NCI-H1092 (cell line): ENCODE measurements at places on chromosomes 2 and 18.

DNA sequence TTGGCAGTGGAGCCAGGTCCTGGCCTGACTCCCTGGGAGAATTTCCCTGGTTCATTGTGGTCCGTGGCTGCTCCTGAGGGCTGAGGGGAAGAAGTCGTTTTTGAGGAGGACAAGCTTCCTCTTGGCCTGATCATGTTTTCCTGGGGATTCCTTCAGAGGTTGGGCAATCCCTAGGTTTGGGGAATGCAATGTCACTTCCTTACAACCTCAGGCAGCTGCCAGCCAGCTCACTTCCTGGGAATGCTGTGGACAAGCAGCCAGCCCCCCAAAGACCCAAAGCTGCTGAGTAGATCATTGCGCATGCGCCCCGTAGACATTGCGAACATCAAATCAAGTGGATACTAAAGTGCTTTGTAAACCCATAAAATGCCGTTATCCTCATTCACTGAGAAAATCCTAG, 7.7 kb upstream of the DNMT3A start:
- no peak for DNase-seq

- DNase-seq, result no peak
Measured at GRCh38 chr2:224884188-224884587, 158.1 kb downstream of the DOCK10 start.

- no peak for DNase-seq
Measured at GRCh38 chr2:220847589-220847988, 724.5 kb downstream of the EPHA4 start.

DNA sequence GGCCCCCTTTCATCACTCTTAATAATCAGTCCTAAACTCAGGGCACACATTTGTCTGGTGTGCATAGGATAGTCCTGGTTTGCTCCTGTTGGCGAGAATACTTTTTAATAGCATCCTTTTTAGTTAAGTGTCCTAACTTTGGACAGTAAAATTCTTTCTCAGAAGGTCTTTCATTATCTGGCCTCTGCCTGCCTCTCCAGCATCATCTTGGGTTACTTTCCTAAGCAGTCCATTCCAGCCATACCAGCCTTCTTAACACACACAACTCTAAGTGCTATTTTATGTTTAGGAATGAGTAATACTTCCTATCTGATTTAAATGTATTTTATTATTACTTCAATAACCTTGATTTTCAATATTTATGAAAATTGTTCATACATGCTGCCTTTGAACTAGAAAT, 151.0 kb downstream of the ACOXL start:
- DNase-seq, result no peak

- DNase-seq, result no peak
Measured at GRCh38 chr2:61952288-61952687, 46.8 kb downstream of the COMMD1 start.

DNA sequence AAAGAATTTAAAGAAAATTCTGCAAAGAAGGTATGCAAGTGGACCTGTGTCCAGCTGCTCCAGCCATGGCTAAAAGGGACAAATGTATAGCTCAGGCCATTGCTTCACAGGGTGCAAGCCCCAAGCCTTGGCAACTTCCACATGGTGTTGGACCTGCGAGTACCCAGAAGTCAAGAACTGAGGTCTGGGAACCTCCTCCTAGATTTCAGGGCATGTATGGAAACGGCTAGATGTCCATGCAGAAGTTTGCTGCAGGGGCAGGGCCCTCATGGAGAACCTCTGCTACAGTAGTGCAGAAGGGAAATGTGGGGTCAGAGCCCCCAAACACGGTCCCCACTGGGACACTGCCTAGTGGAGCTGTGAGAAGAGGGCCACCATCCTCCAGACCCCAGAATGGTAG, 284.0 kb upstream of the RAB6C start:
- DNase-seq, result no peak

- no peak for DNase-seq
Measured at GRCh38 chr2:71637168-71637567, 183.8 kb downstream of the DYSF start.

- DNase-seq, result peak; percentile 68
Measured at GRCh38 chr2:170235860-170236679, 58.1 kb downstream of the MYO3B start.

DNA sequence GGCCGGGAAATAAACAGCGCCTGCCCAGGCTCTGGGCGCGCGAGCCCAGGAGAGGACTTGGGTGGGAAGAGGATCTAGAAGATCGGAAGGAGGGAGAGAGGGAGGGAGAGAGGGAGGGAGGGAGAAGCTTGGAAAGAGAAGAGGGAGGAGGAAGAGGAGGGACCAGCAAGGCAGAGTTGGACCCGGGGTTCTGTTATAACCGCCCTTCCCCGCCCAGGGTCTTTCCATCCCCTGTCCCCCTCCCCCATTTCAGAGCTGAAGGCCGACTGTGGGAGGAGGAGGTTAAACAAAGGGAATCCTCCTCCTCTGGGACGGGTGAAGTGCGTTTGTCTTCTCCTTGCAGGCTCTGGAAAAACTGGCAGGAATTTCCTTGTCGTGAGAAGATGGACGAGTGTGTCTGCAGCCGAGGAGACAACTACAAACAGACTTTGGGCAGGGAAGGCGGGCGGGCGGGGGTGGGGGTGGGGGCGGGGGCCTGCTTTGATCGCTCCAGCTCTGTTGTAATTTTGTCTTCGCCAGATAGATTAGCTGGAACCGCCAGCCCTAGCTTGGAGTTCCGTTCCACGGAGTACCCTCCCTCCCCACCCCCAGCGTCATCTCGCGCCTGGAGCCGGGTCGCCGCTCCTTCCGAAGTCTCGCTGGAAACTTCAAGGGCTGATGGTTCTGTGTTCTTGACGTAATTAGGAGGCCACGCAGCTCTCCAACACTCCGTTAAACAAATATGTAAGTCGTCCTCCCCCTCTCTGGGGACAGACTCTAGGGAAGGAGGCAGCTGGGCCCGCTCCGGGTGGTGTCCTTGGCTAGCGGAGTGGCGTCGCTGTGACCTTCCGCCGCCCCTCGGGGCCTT, 6.4 kb upstream of the SP9 start:
- DNase-seq, result no peak

DNA sequence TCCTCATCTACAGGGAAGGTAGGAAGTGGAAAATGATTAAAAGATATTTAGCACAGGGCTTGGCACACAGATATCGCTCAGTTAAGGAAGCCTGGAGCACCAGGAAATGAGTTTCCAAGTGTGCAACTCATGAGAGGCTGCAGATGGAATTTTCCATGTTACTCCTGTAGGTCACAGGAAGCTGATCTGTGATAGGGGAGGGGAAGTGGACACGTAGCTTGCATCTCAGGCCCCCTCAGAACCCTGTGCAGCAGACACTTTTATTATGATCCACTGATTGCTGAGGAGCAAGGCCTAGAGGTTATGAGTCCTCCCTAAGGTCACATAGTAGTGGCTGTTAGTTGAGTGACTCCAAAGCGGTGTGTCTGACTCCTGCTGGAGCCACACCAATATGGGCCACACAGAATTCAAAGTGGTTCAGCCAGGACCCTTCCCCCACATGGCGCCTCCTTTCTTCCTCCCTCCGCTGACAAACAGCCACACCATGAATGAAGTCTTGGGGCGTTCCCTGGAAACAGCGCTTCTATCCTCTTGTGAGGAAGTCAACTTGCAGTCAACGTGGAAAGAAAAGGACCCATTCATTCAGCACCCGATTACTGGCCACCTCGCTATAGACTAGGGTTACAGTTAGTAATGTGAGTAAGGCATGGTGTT, 21.5 kb downstream of the DYSF start:
- DNase-seq, result no peak

DNA sequence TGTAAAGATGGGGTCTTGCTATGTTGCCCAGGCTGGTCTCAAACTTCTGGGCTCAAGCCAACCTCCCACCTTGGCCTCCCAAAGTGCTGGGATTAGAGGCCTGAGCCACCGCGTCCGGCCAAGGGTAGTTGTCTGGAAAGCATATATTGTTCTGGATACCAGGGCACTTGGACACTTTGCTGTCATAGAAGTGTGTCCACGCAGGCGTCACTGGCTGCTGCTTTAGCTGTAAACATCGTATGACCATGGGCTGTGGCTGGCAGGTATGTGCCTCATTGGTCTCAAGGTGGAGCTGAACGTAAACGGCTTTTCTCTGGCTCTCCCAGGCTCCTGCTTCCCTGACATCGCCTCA, 3.2 kb upstream of the GPR35 start:
- no peak for DNase-seq

DNA sequence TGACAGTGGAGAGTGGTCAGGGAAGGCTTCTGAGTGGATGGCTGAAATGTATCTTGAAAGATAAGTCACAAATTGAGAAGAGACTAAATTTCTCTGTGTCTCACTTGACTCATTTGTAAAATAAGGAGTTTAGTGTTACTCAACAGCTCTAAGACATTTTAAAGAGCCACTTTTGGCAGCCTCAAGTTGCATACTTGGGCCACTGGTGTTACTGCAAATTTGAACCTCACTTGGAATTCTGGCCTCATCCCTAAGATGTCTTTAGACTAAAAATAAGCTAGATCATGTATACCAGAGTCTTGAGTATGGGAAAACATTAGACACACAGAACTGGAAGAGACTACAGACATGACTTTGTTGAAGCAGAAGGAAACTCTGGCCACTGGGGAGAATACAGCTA, 4.5 kb upstream of the MTLN start:
- DNase-seq, result no peak

GRCh38 chr2:174327841-174328113, 7.0 kb upstream of the SP9 start:
- DNase-seq, result no peak

- no peak for DNase-seq
Measured at GRCh38 chr2:230512955-230513748, 97.2 kb downstream of the SP100 start.

GRCh38 chr2:225788571-225789094, 389.1 kb downstream of the NYAP2 start:
- DNase-seq, result no peak

DNA sequence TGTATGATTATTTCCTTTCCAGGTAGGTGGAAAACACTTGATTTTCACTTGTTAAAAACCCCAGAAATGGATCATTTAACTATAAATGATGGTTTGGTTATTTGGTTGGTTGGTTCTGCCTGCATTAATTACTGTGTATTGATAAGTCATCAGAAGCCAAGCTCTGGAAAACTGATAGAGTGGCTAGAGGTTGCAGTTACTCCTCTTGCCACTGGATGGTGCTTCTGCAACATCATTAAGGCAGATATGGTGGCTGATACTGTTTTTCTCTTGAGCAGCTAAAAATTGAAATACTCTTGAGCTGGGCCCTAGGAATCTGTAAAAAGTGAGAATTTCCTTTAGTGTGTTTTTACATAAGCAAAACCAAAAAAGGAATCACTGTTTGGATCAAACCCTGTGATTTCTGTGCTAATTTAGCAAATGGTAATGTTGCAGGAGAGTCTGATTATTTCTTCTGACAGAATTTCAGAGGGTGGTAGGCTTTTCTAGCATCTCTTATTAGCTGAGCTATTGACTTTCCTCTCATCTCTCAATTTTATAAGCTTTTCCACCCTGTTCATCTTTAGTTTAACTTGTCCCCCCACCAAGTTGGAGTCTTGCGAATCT, 54.3 kb downstream of the RAB10 start:
- DNase-seq, result no peak

DNA sequence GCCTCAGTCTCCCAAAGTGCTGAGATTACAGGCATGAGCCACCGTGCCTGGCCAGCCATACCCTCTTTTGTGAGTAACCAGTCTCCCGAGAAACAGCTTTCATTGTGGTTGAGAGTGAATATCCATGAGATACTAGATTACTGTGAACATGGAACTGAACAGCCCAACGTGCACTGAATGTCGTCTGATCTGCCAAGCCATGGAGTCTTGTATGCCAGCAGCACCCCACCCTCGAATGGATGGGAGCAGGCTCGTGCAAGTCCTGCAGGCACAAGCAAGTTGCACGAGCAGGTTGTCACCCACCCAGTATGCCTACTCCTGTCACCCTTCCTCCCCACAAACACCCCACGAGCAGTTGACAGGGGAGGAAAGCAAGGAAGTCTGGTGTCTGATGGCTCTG, 36.5 kb upstream of the TFCP2L1 start:
- no peak for DNase-seq

GRCh38 chr2:235835810-235836209, 332.4 kb downstream of the GBX2 start:
- no peak for DNase-seq

GRCh38 chr2:239121600-239122012, 273.7 kb downstream of the TWIST2 start:
- no peak for DNase-seq

- no peak for DNase-seq
Measured at GRCh38 chr2:230152334-230152733, 67.5 kb downstream of the SP110 start.

DNA sequence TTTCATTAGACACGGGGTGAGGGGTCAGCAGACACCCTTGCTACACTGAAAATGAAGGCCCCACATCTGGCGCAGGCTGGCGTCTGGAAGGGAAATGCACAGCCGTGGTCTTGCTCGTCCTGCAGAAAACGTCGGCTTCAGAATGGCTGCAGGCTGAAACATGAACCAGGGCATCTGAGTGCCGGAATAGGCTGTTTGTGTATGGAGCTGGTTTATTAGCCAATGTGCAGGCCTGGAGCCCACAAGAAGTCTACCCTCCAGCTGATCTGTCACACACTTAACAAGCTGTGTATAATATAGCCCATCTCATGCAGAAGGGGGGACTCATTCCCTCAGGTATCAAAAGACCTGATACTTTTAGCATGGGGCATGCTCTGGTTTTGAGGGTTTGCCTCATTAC, 153.4 kb upstream of the SOX11 start:
- no peak for DNase-seq

DNA sequence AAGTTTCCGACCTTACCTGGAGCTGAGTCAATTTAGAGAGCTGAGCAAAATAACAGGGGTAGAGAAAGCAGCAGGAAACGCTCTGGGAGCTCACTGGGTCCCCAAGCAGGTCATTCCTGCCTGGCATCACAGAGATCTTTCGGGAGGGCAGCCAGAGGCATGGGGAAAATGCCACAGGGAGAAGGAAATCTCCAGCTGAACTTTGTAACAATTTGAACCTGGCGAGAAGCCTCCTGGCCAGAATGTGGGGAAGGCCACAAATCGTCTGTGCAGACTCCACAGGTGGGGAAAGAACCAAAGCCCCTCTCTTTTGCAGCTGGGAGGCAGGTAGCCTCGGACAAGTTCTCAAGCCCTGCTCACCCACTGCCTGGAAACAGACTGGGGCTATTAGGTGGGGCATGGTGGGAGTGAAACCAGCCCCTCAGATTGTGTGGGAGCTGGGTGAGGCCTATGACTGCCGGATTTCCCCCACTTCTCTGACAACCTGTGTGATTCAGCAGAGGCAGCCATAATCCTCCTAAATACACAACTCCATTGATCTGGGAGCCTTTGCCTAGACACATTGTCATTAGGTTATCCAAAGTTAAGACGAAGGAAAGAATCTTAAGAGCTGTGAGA, 53.9 kb downstream of the INO80D start:
- no peak for DNase-seq

GRCh38 chr2:52572469-52572894, 1195.1 kb upstream of the CHAC2 start:
- DNase-seq, result no peak

GRCh38 chr2:143524119-143524553, 394.9 kb downstream of the ARHGAP15 start:
- DNase-seq, result no peak

DNA sequence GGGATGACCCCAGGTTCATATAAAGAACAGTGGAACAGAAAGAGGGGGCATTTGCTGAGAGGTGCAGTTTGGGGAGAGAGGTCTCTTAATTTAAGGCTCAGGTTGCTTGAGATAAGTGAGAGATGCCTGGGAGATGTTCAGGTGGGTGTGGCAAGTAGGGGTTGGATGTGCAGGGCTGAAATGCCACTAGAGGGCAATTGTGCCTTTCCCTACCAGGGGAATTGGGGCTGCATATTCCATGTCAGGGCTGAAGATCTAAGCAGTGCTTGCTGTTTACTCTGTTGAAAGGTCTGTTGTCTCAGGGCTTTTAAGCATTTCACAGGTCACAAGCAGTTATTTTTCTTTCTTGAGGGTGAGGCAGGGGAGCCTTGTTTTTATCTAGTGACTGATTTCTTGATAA, 7.8 kb downstream of the CCDC85A start:
- DNase-seq, result peak; percentile 20
